Activated B cell treated with CpG ODN at 0.5 μM for 24 hours (primary cell): ENCODE measurements at places on chromosomes 4 and X.

- no peaks in the 10 kb centered on the region for H3K4me1 ChIP-seq
- H3K27ac ChIP-seq: no peak overlapping the region
- H3K36me3 ChIP-seq: no peaks in the 10 kb centered on the region
- no peak overlapping the region for H3K4me3 ChIP-seq
- DNase-seq: no peak
- no peaks in the 10 kb centered on the region for H3K27me3 ChIP-seq
Measured at GRCh38 chr4:41455206-41455605, 82.8 kb upstream of the LIMCH1 start.

DNA sequence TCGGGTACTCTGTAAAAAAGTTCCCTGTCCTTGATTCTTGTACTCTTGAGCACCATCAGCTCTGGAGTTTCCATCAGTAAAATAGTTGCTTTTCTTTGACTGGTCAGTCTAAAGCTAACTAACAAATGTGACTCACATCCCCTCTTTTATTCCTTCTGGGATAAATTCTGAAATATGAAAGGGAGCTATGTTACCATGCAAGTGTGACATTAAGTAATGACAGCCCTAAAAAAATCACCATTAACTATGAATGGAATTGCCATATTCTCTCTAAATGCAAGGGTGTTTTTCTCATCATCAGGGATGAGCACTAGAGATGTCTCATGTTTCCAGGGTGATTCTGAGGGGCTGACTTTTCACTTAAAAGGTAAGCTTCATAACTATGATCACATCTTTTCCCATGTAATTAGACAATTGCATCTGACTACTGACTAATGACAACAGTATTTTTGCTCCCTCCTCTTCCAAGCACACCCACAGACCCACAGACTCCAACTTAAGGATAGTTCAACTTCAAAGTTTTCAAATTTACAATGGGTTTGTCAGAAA lies 26.9 kb upstream of the RASGEF1B start:
- H3K27ac ChIP-seq: peak overlapping the region; percentile 10
- no peak for DNase-seq
- H3K36me3 ChIP-seq: no peaks in the 10 kb centered on the region

- peaks cover 2% of the 10 kb centered on the region for H3K27me3 ChIP-seq
- H3K27ac ChIP-seq: no peak overlapping the region
- no peak for DNase-seq
- H3K36me3 ChIP-seq: no peaks in the 10 kb centered on the region
Measured at GRCh38 chr4:56705966-56706365, 24.9 kb upstream of the HOPX start.

- H3K27ac ChIP-seq: no peak overlapping the region
- H3K4me3 ChIP-seq: no peak overlapping the region
- H3K36me3 ChIP-seq: no peaks in the 10 kb centered on the region
- H3K27me3 ChIP-seq: no peaks in the 10 kb centered on the region
- DNase-seq: no peak
Measured at GRCh38 chrX:20362268-20363267, 95.9 kb upstream of the RPS6KA3 start.

DNA sequence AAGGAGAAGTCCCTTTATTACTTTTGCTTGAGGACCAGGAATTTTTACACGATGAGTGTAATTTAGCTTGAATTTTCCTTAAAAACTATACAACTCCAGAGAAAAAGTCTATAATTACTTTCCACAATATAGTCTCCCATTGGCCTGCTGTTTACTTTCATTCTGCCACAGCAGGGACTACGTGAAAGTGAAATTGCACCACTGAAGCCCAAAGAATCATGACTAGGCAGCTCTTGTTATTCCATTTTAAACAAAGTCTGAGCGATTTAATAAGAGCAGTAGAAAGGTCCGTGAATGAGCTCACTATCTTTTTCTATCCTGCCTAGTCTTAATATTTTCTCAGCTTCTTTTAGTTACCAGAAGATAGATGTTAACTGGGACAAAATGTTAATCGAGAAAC lies 68.6 kb downstream of the ADGRG4 start:
- no peak overlapping the region for H3K27ac ChIP-seq
- no peak for DNase-seq
- no peaks in the 10 kb centered on the region for H3K36me3 ChIP-seq
- H3K4me3 ChIP-seq: no peak overlapping the region

GRCh38 chr4:100062921-100063320 lies 112.8 kb upstream of the H2AZ1 start:
- DNase-seq: no peak
- H3K36me3 ChIP-seq: no peaks in the 10 kb centered on the region
- H3K27me3 ChIP-seq: peaks cover 4% of the 10 kb centered on the region
- H3K27ac ChIP-seq: no peak overlapping the region
- H3K4me3 ChIP-seq: no peak overlapping the region

DNA sequence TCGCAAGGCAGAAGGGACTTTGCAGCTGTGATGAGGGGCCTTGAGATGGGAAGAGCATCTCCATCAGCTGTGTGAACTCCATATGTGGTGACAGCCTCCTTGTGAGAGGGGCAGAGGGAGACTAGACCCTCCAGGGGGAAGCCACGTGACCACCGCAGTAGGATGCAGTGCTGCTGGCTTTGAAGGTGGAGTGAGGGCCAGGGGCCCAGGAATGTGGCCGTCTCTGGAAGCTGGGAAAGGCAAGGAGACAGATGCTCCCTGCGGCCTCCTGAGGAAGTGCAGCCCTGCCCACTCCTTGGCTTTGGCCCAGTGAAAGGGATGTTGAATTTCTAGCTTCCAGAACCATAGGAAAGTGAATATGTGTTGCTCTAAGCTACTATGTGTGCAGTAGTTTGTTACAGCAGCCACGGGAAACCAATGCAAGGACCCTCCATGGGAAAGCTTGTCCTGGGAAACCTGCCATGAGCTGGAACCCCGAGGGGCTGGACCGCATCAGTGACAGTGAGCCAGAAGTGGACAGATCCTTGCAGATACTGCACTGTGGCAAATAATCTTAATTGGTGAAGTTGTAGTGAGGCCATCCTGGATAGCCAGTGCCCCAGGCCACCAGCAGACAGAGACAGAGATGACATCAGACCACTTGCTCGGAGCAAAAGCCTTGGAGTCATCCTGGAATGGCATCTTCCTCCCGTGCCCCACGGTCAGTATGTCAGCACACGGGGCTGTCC lies 35.4 kb upstream of the SORCS2 start:
- H3K36me3 ChIP-seq: no peaks in the 10 kb centered on the region
- H3K27ac ChIP-seq: no peak overlapping the region

- no peaks in the 10 kb centered on the region for H3K27me3 ChIP-seq
- H3K4me3 ChIP-seq: no peak overlapping the region
- peaks cover 41% of the 10 kb centered on the region for H3K36me3 ChIP-seq
- H3K27ac ChIP-seq: peak overlapping the region; percentile 80
- no peak for DNase-seq
- H3K4me1 ChIP-seq: peaks cover 92% of the 10 kb centered on the region
Measured at GRCh38 chr4:184462724-184463123, 11.6 kb downstream of the IRF2 start.

GRCh38 chr4:7427831-7428260 lies 6.9 kb downstream of the PSAPL1 start:
- H3K4me3 ChIP-seq: no peak overlapping the region
- H3K27me3 ChIP-seq: no peaks in the 10 kb centered on the region
- no peaks in the 10 kb centered on the region for H3K36me3 ChIP-seq
- H3K4me1 ChIP-seq: no peaks in the 10 kb centered on the region
- no peak overlapping the region for H3K27ac ChIP-seq

GRCh38 chr4:20181926-20182325 lies 69.8 kb upstream of the SLIT2 start:
- no peaks in the 10 kb centered on the region for H3K27me3 ChIP-seq
- no peaks in the 10 kb centered on the region for H3K4me1 ChIP-seq
- H3K27ac ChIP-seq: no peak overlapping the region
- H3K36me3 ChIP-seq: no peaks in the 10 kb centered on the region

DNA sequence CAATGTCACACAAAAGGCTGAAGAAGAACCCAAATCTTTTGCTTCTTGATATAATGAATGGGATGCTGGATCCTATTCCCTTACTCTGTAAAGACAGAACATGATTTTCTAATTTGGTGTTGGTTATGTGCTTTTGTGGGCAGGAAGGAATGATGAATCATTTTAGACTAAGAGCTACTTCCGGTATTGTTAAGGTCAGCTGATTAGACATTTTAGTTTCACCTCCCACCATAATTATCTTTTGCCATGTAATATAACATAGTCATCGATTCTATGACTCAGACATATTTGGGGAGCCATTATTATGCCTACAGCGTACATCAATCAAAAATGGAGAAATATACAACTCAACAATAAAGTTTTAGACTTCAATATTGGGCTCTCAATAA lies 265.3 kb downstream of the ZNF674 start:
- H3K27ac ChIP-seq: no peak overlapping the region
- peaks cover 3% of the 10 kb centered on the region for H3K4me1 ChIP-seq
- H3K4me3 ChIP-seq: no peak overlapping the region
- H3K36me3 ChIP-seq: no peaks in the 10 kb centered on the region

DNA sequence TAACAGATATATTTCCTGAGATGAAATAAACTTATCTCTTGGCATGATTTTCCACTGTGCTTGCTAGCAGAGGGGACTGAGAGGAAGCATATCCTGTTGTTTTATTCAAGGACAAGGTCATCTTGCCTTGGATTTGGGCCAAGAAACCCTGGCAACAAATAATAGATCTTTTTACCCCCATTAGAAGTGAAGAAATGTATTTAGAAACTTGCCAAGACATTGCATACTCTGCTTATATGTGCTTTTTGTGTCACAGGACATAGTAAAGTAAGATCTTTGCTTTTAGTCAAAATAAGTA lies 170.2 kb downstream of the RAPGEF2 start:
- no peak overlapping the region for H3K27ac ChIP-seq
- no peaks in the 10 kb centered on the region for H3K27me3 ChIP-seq
- no peak overlapping the region for H3K4me3 ChIP-seq
- peaks cover 4% of the 10 kb centered on the region for H3K36me3 ChIP-seq

DNA sequence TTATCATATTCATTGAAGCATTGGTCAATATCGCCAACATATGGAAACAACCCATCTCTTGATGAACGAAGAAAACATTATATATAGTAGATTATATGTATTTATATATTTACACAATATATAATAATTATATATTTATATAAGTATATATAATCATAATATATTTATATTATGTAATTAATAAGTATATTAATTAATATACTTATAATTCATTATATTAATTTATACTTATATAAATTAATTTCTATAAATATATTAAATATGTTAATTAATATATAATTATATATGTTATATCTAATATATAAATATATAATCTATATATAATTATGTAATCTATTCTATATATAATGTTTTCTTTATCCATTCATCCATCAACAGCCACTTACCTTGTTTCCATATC lies 69.0 kb upstream of the SRD5A3 start:
- no peak for DNase-seq
- no peaks in the 10 kb centered on the region for H3K4me1 ChIP-seq
- H3K27me3 ChIP-seq: peaks cover 3% of the 10 kb centered on the region
- no peak overlapping the region for H3K4me3 ChIP-seq
- H3K36me3 ChIP-seq: no peaks in the 10 kb centered on the region
- no peak overlapping the region for H3K27ac ChIP-seq

GRCh38 chrX:109826954-109827708 lies 94.1 kb upstream of the ACSL4 start:
- no peaks in the 10 kb centered on the region for H3K36me3 ChIP-seq
- H3K4me1 ChIP-seq: peaks cover 4% of the 10 kb centered on the region
- no peak overlapping the region for H3K4me3 ChIP-seq
- no peak for DNase-seq
- H3K27me3 ChIP-seq: no peaks in the 10 kb centered on the region
- H3K27ac ChIP-seq: no peak overlapping the region

GRCh38 chr4:31741326-31741725 lies 1021.2 kb downstream of the PCDH7 start:
- no peak overlapping the region for H3K4me3 ChIP-seq
- H3K27me3 ChIP-seq: no peaks in the 10 kb centered on the region
- DNase-seq: no peak
- H3K27ac ChIP-seq: no peak overlapping the region
- no peaks in the 10 kb centered on the region for H3K4me1 ChIP-seq

DNA sequence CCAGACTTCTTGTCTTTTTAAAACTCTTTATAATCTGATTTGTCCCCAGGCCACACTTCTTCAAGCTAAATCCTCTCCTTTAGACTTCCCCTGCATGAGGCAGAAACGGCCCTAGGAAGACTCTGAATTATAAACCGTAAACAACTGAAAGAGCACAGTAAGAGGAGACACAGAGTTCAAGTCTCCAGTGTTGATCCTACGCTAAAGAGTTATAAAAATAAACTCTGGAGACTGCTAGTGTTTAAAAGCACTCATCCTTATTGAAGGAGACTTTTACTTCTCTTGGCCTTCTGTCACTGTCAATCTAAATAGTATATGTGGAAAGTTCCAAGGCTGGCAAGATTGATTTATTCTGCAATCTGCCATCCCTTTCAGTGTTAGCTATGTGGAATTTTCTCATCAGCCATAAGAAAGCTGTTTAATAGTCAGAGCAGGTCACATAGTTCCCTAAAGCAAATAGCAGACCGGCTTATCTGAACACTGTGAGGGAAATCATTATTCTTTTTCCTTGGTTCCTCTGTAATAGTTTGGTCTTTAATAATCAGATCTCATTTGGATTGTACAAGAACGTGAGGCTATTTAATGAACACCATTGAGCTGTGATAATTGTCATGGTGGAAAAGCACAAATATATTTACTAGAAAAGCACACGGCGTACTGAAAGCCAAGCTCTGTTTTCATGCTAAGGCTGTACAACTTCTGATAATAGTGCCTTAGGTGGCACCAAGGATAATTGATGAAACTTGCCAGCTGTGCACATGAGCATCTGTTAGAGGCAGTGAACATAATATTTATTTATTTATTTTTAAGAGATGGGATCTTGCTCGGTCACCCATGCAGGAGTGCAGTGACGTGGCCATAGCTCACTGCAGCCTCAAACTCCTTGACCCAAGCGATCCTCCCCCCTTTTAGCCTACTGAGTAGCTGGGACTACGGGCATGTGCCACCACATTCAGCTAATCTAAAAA lies 157.7 kb downstream of the CEP135 start:
- no peak for DNase-seq
- no peaks in the 10 kb centered on the region for H3K27me3 ChIP-seq
- H3K4me1 ChIP-seq: no peaks in the 10 kb centered on the region
- no peak overlapping the region for H3K4me3 ChIP-seq
